ENCODE measurements at places on chromosomes 2 and 18.

GRCh38 chr2:225041851-225042799 lies at the start of gene DOCK10:
TSS of gene DOCK10 (minus strand) at chr2:225042468. CDS start at chr2:225042374, 94 bp downstream.
- no peak for DNase-seq

DNA sequence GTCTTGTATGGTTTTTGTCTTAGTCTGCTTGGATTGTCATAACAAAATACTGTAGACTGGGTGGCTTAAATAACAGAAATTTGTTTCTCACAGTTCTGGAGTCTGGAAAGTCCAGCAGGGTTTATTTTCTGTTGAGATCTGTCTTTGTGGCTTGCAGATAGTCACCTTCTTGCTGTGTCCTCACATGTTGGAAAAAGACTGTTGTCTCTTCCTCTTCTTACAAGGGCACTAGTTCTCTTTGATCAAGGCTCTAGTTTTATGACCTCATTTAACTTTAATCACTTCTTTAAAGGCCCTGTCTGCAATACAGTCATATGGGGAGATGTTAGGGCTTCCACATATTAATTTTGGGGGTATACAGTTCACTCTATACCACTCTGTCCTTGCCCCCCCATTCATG lies 56.5 kb downstream of the NBEAL1 start:
- no peak for DNase-seq

DNA sequence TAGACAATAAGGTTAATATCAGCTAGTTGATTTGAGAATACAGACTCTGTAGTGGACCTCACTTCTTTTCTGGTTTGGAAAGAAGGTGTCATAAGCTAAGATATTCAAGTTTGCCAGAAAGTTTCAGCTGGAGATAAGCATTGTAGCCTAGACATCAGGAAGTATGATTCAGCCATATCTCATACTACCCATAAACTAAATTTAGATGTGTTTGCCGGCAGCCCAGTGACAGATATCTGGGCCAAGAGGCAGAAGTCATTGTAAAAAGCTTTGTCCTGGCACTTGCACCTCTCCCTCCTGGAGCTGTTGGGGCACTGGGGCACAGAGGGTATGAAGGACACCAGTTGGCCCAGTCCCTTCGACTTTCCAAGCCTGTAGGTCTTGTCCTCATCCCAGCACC lies 128.0 kb downstream of the EPHA4 start:
- no peak for DNase-seq

GRCh38 chr2:109370399-109371035 lies 241.5 kb downstream of the SH3RF3 start:
- no peak for DNase-seq

DNA sequence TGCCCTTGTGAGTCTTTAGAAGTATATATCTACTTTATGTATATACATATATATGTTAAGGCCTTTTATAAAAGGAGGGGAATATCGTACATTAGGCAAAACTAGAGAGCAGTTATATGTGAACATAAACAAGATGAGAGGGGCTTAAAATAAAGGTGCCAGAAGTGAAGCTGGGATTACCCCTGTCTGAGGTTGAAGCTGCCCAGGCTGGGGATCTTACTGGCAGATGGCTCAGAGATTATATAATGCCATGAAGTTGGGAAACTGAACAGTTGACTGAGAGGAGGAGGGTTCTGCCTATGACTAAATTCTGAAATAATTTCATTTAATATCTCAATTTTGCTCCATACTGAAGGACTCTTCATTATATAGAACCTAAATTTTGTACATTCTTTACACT lies 6.0 kb downstream of the PNO1 start:
- DNase-seq: no peak

- DNase-seq: no peak
Measured at GRCh38 chr2:127015106-127015910, 91.6 kb downstream of the BIN1 start.

DNA sequence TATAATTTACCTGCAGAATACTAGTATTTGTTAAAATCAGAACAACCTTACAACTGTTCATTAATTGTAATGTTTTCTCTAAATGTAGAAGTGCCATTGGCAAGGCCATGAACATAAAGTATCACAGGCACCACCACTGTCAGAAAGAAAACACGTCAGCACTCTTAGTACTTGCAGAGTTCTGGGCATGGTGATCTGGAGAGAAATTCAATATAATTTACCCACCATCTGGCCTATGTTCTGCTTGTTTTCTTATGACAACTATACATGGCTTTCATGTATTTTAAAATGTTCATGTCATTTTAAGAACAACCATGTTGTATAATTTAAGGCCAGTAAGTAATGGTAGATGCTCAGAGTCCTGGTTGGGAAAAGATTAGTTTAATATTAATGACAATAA lies 114.2 kb upstream of the SULT1C3 start:
- DNase-seq: no peak

- peak; percentile 30 for DNase-seq
Measured at GRCh38 chr2:17309741-17310339, 208.4 kb downstream of the RAD51AP2 start.

- DNase-seq: no peak
Measured at GRCh38 chr2:137508739-137509384, 455.4 kb upstream of the HNMT start.

GRCh38 chr2:52558265-52558664 lies 1209.3 kb upstream of the CHAC2 start:
- DNase-seq: no peak

GRCh38 chr2:124026503-124026902 lies 1.4 kb downstream of the CNTNAP5 start:
- no peak for DNase-seq

DNA sequence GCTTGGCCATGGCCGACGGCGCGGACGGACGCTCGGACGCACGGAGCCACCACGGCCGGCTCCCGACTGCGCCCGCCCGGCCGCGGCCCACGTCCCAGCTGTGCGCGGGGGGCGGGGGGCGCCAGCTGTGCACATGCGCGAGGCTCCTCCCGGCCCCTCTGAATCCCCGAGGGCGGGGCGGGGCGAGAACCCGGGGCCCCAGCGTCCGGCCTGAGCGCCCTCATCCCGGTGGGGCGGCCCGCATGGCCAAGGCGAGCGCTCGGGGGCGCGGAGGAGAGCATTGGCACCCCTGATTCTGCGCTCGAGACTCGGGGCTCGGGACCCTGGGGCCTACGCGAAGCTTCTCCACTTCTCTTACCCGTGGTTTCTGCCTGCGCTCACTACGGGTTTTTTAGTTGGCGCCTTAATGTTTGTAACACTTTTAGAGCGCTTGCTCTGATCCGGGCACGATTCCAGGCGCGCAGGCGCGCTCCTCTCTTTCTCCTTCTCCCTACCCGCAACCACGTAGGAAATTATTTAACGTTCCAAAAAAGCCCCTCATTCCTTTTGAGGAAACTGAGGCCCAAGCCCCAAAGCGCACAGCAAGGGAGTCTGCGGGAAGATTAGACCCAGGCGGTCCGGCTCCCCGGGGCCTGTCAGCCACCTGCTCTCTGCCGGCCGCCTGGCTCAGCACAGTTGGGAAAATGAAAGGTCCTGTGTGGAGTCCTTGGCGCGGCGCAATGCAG lies at the start of gene PXDN:
Gene PXDN (minus strand): TSS at position 70 of the 725 bp plus-strand sequence. CDS start 60 bp downstream, at position 10.
- no peak for DNase-seq

- no peak for DNase-seq
Measured at GRCh38 chr2:21770787-21771186, 647.0 kb downstream of the TDRD15 start.

- no peak for DNase-seq
Measured at GRCh38 chr2:204794624-204795023, 249.3 kb downstream of the PARD3B start.

GRCh38 chr2:225598897-225599296 lies 199.4 kb downstream of the NYAP2 start:
- DNase-seq: no peak

GRCh38 chr18:11095211-11095610 lies 54.2 kb downstream of the PIEZO2 start:
- no peak for DNase-seq

- no peak for DNase-seq
Measured at GRCh38 chr2:201174687-201175086, 8.3 kb upstream of the CASP10 start.

GRCh38 chr2:26605195-26605998 lies 35.8 kb downstream of the CIB4 start:
- DNase-seq: no peak

- DNase-seq: no peak
Measured at GRCh38 chr2:112740527-112740926, 19.7 kb downstream of the NT5DC4 start.

GRCh38 chr18:11511434-11512095 lies 97.8 kb upstream of the SLC35G4 start:
- no peak for DNase-seq

- DNase-seq: no peak
Measured at GRCh38 chr2:235713189-235713588, 219.3 kb downstream of the AGAP1 start.

GRCh38 chr2:28174211-28174610 lies 218.4 kb upstream of the FOSL2 start:
- DNase-seq: no peak

- DNase-seq: no peak
Measured at GRCh38 chr2:100929147-100929546, 72.9 kb upstream of the RPL31 start.

DNA sequence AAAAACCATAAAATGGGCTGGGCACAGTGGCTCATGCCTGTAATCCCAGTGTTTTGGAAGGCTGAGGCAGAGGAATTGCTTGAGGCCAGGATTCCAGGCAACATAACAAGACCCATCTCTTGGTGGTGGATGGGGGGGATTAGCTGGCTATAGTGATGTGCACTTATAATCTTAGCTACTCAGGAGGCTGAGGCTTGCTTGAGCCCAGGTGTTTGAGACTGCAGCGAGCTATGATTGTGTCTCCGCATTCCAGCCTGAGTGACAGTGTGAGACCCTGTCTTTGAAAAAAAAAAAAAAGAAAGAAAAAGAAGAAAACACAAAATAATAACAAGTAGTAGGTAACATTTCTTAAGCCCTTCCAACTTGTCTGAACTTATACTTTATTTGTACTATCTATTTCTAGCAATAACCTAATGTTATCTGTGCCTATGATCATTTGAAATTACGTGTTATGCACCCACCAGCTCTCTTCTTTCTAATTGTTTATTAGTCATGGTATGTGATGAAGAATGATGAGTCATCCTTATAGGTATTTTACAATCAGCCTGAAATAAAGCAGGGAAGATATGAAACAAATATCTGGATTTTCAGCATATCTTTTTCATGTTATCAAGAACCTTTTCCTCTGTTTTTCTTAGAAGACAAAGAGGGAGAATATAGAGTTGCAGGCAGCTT lies 129.3 kb upstream of the UNC80 start:
- no peak for DNase-seq

GRCh38 chr2:70047451-70047850 lies 39.8 kb upstream of the PCBP1 start:
- DNase-seq: no peak

GRCh38 chr2:205868053-205868452 lies 185.8 kb downstream of the NRP2 start:
- no peak for DNase-seq

DNA sequence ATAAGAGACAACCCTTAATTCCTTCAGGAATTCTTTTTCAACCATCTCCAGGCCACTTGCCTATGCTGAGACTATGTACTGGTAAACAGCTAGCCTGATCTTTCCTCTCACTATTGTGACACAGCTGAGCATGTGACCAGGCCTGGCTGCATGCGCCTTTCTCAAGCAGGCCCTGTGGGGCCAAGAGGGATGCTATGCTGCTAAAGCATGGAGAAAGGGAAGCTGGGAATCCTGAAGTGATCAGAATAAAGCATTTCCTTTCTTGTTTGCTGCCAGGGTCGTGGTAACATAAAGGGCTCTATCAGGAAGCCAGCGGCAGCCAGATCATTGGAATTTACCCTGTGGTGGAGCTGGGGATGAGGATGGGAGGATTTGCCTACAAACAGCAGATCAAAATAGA lies 29.8 kb upstream of the LCLAT1 start:
- no peak for DNase-seq

- no peak for DNase-seq
Measured at GRCh38 chr2:219736209-219736608, 108.8 kb downstream of the SLC4A3 start.

- DNase-seq: no peak
Measured at GRCh38 chr2:85401844-85402243, 8.3 kb downstream of the CAPG start.

GRCh38 chr2:122261911-122262310 lies 506.5 kb downstream of the TSN start:
- no peak for DNase-seq

DNA sequence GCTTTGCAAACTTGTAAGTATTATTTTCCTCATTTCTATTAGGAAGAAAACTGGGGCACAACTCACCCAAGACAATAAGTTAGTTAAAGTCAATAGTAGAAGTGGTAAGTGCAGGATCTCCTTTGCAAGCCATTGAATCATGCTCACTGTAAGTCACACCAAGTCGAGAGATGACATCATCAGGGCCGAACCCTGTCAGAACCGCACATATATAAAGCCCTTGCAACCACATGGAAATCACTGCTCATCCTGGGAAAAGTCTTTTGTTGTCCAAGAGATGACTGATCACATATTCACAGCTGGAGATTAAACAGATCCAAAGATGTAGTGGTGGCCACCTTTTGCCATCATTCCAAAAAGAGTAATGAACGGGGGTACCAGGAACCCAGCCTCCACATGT lies 484.8 kb upstream of the ID2 start:
- no peak for DNase-seq

DNA sequence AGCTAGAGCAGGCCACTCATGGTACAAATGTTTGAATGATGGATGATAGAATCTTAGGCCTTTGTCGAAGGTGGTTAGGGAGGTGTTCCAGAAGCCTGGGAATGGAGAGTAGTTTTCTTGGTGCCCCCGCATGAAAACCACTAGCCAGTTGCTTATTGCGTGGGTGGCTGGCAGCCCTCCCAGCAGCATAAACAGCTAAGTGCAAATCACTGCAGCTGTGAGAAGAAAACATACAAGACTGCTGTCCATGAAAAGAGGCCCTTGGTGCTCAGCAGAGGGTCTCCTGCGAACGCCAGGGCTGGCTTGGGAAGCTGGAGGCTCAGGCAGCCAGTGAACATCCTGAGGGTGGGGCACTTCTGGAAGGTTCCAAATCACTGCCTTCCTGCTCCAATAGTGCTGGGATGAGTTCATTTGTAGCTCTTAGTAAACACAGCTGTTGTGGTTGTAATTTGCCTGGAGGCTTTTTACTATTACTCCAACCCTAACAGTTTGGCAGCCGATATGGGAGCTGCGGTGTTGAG lies 118.8 kb downstream of the MGAT5 start:
- DNase-seq: no peak

DNA sequence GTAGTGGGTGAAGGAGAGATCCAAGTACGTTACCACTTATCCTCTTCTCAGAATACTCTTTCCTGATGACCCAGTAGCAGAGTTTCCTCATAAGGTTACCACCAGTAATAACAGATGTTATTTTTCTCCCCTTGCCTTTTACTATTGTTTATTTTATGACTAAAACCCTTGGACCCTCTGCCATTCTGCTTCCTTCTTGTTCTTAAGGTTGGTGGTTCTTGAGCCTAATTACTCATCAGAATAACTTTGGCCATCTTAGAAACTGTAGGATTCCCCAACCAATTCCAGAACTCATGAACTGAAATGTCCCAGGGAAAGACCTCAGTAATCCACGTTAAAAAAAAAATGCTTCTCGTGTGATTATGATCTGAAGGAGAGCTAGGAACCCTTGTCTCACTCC lies 64.9 kb downstream of the CHST9 start:
- no peak for DNase-seq

Data from right renal pelvis (tissue), 4 donors.